CMK (cell line): ENCODE measurements at places on chromosomes 12 and 14.

DNA sequence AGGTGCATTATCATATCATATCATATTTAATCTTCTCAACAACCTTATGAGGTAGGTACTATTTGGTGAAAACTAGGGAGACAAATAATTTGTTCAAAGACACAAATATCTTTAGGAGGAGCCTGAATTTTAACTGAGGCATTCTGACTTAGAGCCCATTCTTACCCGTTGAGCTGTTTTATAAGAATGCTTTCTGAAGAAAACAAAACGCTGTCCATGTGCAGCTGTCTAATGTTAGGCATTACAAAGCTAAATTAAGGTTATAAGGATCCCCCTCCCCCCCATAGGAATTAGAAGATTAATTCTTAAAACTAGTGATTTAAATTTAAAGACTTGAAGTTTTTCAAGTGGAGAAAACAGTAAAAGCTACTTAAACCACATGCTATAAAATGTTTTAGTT, 6.4 kb downstream of the KTN1 start:
- DNase-seq: no peak

DNA sequence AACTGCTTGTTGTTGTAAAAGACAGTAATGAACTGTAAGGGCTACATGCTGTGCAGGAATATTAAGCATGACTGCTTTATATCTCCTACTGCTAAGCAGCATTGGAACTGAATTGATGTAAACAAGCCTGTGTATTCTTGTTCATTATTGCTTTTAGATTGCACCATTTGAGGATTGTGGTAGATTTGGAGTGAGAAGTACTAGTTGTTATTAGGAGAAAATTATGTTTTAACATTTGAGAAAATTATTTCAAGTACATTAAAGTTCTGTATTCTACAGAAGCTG, 212.7 kb downstream of the ERC1 start:
- no peak for DNase-seq

GRCh38 chr14:21068521-21069387, 1.4 kb upstream of the ARHGEF40 start:
- no peak for DNase-seq

- peak; percentile 38 for DNase-seq
Measured at GRCh38 chr12:118346895-118347294, 25.8 kb downstream of the TAOK3 start.

- DNase-seq: no peak
Measured at GRCh38 chr12:68790952-68791234, 17.1 kb upstream of the MDM2 start.
